ENCODE measurements at places on chromosomes 13 and 19.

- no peak for DNase-seq
Observed at GRCh38 chr19:55406091-55406825, 1.3 kb downstream of the UBE2S start.

DNA sequence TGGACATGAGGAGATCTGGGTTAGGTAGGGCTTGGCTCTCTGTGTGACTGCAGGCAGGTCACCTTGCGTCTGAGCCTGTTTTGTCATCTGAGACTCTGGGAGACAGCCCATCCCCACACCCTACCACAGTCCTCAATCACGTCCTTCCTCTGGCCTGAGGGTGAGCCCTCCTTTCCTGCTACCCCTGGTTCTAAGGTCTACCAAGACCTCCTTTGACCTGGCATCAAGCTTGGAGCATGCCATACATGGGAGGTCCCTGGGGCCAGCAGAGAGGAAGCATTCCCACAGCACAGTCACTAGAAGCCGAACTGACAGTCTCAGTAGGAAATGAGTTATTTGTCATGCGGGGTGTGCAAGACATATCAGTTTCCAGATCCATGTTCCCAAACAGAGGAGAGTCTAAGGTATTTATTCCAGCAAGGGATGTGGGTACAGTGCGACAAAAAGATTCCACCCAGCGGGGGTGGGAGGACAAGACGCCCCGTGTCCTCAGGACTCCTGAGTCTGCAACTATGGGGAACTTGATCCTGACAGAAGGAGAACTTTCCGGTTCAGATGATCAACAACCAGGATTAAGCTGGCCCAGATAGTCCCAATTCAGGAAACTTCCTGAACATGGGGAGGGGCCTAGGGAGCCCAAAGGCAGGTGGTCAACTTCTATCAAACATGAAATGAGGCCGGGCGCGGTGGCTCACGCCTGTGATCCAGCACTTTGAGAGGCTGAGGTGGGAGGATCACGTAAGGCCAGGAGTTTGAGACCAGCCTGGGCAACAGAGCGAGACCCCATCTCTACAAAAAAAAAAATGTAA, 9.5 kb downstream of the ARRDC2 start:
- peak; percentile 39 for DNase-seq

DNA sequence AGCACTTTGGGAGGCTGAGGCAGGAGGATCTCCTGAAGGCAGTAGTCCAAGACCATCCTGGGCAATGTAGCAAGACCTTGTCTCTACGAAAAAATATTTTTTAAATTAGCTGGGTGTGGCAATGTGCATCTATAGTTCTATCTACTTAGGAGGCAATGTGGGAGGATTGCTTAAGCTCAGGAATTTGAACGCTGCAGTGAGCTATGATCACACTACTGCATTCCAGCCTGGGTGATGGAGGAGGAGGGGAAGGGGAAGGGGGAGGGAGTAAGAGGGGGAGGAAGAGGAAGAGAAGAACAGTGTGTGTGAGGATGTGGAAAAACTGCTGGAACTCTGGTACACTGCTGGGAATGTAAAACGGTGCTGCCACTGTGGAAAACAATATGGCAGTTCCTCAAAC, 9.2 kb upstream of the CLIP3 start:
- no peak for DNase-seq

GRCh38 chr19:14048443-14049153, 13.3 kb downstream of the PALM3 start:
- peak; percentile 80 for DNase-seq

GRCh38 chr13:32284927-32285632, 30.1 kb downstream of the ZAR1L start:
- no peak for DNase-seq

Measured in B cell (primary cell).